Stimulated activated CD4-positive, alpha-beta T cell treated with anti-CD3 and anti-CD28 coated beads, Interleukin-1b, Interleukin-23, amount 100 ng/mL, for 1 hour (primary cell): ENCODE measurements at places on chromosomes 11 and 22.

DNA sequence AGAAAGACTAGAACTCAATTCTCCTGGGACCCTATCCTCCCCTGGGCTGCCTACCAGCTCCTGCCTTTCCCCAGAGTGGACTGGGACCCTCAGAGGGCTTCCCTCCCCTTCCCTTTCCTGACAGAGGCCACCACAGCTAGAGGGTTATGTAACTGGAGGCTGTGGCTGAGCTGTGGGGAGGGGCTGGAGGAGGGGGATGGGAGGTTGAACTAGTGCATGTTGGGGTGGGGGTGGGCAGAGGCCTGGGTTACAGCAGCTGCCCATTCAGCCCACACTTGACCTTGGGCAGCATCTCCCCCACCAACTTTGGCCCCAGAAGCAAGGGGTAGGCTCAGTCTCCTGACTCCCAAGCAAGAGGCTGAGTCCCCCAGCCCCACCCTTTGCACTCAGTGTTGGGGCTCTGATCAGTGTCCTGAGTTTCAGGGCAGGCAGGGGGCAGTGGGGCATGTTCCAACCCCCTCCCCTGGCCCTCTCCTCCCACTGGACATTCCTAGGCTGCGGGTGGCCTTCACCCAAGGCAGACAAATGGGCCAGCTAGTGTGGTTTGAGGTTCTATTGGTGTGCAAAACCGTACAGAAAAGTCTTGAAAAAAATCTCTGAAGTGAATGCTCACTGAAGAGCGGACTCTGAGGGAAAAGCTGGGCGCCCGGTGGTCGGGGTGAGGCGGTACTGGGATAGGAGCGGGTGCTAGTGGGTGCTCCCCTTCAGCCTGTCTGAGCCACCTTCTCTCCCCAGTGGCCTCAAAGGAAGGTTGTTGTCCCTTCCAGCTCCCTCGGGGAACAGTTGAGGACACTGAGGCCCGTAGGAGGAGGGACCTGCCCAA lies 3.8 kb downstream of the KCNC1 start:
- DNase-seq = no peak

DNA sequence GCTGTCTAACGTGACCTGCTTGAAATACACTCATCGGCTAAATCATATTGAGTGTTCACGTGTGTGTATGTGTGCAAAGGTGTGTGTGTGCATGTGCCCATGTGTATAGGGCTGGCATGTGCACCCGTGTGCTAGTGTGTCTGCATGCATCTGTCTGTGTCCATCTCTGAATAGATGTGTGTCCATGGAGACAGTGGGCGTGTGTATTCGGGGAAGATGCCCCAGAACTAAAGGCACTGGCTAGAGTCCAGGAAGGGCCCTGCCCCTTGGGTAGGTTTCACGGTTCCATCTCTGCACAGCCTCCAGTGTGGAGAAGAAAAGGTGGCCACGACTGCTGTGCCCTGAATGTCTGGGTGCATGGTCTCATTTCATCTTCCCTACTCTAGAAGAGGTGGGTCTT lies 220.3 kb downstream of the MN1 start:
- no peak for DNase-seq

GRCh38 chr22:25366876-25367466 lies 147.5 kb downstream of the CRYBB2 start:
- DNase-seq = no peak

- no peak for DNase-seq
These were observed 508.0 kb downstream of the NELL1 start for GRCh38 chr11:21177379-21177778.

DNA sequence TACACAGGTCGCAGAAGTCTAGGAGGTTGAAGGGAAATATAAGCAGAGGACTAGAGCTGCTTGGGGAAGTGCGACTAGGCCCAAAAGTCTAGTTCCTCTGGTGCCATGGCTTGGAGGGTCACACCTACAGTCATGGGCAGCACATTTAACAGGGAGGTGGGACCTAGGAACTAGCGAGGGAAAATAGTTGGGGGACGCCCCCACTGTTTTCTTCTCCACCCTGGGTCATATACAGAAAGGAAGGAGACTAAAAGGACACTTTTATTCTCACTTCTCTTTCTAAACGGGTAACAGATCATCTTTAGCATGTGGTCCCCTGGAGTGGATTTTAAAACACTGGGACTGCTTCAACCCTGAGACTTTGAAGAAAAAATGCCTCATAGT lies 16.6 kb downstream of the APIP start:
- DNase-seq = no peak

DNA sequence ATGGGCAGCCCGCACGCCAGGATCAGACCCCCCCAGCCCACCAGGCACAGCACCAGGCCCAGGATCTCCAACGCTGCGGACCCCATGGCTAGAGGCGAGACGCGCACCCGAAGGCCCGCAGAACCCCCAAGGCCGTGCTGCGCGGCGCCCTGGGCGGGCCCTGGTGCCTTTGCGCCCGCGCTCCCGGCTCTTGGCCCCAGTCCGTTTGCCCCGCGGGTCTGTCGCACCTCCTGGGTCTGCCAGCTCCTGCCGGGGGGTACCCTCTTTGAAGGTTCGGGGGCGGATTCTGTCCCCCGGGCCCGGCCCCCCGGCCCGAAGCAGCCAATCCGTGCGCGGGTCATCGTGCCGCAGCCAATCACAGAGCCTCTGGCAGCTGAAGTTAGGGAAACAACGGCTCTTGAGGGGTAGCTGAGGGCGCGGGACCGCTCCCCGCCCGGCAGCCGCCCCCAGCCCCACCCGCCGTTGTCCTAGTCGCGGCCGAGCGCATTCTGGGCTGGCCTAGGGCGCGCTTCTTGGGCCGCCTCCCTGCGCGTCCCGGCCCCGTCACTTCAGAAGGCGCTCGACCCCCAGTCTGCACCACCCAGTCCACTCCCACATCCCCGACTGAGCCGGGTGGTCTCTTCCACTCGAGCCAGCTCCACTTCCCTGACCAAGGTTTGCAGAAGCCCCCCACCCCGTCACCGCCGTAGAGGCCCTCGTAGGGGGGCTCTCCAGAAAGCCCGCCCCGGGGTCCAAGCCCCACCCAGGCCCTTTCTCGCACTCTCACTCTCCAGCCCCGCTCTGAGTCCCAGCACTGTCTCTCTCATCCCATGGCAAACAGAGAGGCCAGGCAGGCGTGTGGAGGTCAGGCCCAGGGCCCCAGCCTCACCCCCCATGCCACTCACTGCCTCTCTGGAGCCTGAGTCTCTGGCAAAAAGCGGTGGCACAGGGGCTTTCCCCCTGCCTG lies at the start of gene CLDN5:
Gene CLDN5, minus strand, starts transcription at position 241 of the 946 bp plus-strand sequence. Its CDS starts 155 bp downstream, at position 86.
- no peak for DNase-seq

DNA sequence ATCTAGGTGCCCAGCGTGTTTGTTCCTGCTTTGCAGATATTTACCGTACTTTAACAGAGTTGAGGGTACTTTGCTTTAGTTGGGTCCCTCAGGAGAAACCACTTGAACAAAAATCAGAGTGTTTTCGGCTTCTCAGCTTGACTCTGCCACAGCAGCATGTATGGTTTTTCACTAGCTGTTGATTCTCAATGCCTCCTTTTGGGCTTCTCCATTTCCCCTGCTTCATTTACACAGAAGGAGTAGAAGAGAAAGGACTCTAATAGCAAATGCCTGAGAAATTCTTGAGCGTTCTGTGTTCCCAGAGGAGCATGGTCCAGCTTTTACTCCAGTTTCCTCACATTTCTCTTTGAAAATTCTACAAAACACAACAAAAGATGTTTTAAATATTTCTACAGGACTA lies 252.1 kb upstream of the CCDC179 start:
- DNase-seq = no peak

DNA sequence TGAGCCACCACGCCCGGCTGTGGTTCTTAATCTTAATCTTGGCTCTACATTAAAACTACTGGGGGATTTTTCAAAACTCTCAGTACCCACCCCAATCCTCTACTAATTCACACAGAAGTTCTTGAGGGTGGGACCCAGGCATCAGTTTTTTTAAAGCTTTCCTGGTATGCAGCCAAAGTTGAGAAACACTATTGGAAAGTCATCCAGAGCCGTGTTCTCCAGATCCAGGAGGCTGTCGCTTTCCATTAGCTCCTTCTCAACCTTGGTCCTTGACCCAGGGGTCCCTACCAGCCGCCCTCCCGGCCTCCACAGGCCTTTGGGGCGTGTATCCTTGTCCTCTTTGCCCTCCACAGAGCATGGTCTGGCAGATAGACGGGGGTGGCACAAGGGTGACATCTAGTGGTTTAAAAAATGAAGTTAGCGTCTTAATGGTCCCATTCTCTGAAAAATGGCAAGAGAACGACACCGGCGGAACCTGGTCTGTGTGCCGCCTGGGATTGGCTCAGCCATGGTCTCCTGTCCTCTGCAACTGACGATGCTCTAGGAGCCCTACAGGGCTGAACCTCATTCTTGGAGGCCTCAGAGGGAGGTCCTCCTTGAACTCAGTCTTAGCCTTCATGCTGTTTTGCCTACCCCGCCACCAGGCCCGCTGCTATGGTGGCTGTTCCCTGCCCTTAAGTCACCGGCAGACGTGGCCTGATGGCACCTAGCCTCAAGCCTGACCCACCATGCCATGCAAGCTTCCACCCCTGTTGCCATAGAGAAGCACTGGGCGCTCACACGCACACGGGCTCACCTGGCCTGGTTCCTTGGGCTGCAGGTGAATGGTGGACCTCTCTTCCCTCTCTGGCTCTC lies 152.0 kb upstream of the SYN3 start:
- no peak for DNase-seq

GRCh38 chr22:37187552-37187890 lies 526 bp downstream of the C1QTNF6 start:
- no peak for DNase-seq

GRCh38 chr11:60469723-60470122 lies 14.1 kb downstream of the MS4A1 start:
- DNase-seq = no peak
